ENCODE measurements at places on chromosomes 7 and 10.

DNA sequence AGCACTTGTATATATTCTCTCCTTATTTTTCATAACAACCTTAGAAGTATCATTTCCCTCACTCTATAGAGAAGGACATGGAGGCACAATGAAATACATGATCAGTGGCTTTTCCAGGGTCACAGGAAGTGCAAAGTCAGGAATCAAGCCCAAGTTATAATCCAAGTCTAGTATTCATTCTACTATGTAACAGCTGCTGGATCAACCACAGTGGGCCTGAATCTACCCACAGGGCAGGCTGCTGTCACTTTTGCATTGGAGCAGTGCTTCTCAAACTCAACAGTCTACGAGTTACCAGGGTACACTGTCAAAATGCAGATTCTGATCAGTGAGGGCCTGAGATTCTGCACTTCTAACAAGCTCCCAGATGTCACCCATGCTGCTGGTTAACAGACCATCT, 18.3 kb downstream of the ZDHHC16 start:
- DNase-seq, result no peak

- DNase-seq, result no peak
Measured at GRCh38 chr7:108613147-108613948, 43.7 kb downstream of the DNAJB9 start.

DNA sequence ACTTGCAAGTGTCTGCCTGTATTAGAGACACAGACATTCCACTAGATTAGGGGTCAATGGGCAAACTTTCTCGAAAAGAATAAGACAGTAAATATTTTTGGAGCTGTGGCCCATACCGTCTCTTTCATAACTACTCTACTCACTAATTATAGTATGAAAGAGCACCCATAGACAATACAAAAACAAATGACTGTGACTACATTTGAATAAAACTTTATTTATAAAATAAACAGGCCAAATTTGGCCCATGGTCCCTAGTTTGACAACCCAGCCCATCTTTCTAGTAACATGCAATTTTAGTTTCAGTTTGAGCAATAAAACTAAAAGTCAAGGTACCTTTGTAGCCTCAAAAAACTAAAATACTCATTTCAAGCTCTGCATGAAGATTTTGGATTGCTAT, 294.6 kb downstream of the PARD3 start:
- DNase-seq, result no peak

GRCh38 chr7:40492946-40493345, 358.1 kb downstream of the SUGCT start:
- no peak for DNase-seq

DNA sequence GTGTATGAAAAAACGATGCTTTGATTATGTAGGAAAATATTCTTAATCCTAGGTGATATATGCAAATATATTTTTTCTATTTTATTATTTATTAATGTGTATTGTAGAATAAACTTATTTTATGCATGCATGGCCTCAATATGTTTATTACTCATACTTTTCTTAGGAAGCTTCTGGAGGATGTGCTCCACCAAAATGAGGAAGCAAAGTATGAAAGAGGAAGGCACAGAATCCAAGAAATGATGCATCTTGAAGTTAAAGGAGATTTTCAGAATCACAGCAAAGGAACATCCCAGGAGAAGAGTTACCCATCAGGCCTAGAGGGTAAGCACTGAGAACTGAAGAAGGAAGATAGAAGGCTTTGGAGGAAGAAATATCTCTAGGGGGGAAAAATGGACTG, 35.0 kb upstream of the MRPS16 start:
- no peak for DNase-seq

GRCh38 chr10:13091801-13092200, 8.2 kb upstream of the OPTN start:
- no peak for DNase-seq

GRCh38 chr10:1247598-1248261, 191.5 kb downstream of the WDR37 start:
- DNase-seq, result no peak

DNA sequence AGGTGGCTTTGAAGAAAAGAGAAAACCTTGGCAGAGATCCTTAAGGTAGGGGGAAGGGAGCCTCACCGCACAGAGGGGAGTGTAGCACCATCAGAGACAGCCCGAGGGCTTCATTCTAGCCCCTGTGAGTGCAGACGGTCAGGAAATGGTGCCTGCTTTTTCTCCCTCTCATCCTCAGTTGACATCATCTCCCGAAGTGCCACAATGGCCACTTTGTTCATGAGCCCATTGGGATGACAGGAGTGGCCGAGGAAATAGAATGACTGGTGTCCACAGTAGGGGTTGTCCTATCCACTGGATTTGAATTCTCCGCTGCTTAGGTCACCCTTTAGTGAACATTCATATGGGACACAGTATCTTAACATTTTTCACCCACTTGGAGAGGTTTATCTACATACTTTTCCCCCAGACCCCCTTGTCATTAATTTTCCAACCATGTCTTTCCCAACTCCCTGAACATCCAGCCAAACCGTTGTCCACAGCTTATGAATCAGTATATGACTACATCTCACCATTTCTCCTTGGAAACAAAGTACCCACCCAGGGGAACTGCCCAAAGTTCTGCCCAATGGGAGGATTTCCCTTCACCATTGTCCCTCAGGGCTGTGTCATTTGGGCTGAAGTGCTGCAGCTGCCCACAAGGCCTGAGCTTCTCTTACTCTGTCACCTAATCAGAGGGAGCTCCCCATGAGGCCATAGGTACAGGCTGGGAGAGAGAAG, 108.8 kb downstream of the ADCY1 start:
- DNase-seq, result no peak

DNA sequence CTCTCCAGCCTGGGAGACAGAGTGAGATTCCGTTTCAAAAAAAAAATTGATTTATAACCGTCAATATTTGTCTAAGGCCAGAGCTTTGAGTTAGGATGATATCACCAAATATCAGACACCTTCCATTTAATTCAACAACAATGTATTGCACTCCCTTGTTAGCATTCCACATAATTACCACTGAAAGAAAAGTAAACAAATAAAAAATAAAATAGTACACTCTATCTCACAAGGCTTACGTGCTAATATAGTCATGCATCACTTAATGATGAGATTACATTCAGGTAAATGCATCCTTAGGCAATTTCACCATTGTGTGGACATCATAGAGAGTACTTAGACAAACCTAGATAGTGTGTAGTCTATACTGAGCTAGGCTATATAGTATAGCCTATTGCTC, 127.6 kb upstream of the RHOBTB1 start:
- DNase-seq, result no peak

DNA sequence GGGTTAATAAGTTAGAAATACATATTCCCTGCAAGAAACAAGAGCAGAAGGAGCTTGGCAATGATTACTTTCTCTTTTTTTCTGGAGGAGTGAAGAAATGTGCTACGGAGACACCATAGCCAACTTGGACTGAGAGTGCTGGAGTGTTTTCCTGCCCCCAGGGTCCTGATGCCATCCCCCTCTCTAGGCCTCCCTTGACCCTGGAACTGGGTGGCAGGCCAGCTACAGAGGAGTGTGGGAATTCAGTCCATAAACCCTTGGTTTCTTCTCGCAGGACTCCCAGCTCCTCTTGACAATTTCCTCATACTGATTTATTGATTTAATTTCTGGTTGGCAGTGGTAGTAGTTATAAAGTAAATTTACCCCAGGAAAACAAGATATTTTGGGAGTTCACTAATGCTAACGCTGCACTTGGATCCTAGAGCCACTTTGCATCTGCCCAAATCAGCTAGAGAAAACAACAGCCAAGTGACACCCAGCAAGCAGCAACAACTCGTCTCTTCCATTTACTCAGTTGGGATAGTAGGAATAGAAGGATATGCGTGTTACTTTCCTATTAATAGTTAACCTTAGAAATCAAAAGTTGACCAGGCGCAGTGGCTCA, 76.4 kb upstream of the CELF2 start:
- DNase-seq, result no peak

- DNase-seq, result no peak
Measured at GRCh38 chr10:118918587-118918986, 110.9 kb upstream of the NANOS1 start.

- no peak for DNase-seq
Measured at GRCh38 chr7:80950550-80950967, 31.7 kb upstream of the SEMA3C start.

- DNase-seq, result no peak
Measured at GRCh38 chr10:12792889-12793556, 208.5 kb downstream of the CCDC3 start.

DNA sequence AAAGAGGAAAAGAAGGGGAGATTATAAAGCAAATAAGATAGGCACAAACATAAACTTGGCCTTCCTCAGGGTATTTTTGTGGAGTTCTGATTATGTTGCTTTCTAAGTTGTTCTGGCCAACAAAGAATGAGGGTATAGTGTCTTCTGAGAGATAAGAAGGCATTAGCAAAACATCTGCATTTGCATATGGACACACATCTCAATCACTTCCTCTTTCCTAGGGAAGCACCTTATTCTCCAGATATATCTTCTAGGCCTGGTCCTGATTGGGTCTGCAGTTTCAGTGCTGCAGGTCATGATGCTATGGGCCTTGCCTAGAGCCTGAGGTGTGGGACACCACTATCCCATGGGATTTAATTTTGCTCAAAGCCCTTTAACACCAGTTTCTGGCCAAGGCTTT, 308.8 kb upstream of the PHYHIPL start:
- no peak for DNase-seq

DNA sequence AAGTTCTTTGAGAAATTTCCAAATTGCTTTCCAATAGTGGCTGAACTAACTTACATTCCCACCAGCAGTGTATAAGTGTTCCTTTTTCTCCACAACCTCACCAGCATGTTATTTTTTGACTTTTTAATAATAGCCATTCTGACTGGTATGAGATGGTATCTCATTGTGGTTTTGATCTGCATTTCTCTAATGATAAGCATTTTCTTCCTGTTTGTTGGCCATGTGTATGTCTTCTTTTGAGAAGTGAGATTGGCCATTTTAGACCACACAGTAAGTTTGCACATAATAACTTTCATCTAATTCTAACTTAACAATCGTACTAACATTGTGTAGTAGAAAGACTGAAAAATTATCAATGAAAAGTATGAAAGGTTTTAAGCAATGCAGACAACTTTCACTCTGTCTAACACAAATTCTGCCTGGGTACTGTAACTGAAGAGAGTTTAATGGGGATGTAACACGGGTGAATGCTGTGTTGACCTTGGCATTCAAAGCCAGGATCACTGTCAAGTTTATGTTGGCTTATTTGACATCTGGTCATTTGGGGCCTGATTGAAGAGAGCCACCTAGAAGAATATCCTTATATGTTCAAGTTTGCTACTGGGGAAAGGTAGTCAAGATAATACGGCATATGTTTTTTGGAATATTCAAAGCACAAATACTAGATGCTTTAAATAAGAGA, 50.4 kb downstream of the FAM171A1 start:
- DNase-seq, result no peak

- DNase-seq, result no peak
Measured at GRCh38 chr7:108181073-108181985, 51.2 kb upstream of the LAMB4 start.

- DNase-seq, result no peak
Measured at GRCh38 chr10:111874576-111874975, 309.0 kb downstream of the GPAM start.

DNA sequence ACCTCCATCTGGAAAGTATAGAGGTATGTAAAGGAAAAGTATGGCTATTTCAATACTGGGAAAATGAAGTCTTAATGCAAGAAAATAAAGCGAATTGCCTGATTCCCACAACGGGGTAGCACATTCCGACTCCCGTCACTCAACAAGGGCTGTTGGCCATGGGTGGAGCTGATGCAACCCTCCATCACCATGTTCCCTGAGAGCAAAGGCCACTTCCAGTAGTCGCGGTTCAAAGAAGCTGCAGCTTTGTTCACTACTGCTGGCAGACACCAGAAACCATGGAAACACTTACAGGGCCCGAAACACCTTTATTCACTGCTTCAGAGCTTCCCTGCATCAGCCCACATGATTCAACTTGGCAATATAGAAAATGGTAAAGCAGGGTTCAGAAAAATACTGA, 44.0 kb downstream of the TMEM26 start:
- no peak for DNase-seq

DNA sequence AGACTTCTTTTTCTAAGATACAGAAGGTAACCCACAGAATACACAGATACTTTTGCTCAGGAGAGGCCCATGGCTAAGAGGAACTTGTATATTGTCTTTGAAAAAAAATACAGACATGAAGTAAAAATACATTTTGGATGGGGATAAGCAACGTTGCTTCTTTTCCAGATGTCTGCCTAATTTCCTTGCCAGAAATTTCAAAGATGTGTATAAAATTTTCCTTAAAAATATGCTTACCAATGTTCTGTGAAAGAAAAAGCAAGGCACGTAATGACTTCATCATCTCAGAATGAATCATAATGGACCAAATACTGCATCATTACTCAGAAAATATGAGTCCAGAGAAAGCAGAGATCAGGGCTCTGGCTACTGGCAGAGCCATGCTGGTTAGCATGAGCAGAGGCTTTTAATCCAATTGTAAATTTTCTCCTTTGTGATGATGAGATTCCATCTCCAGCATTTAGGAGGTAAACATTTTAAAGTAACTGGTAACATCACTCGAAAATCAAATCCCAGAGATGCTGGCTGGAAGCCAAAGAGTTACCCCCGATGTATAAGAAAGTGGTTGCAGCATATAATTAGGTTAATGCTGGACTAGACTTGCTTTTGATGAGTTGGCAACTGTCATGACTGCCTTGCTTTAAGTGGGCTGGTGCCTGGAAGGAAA, 272.5 kb downstream of the SEMA3A start:
- DNase-seq, result no peak

DNA sequence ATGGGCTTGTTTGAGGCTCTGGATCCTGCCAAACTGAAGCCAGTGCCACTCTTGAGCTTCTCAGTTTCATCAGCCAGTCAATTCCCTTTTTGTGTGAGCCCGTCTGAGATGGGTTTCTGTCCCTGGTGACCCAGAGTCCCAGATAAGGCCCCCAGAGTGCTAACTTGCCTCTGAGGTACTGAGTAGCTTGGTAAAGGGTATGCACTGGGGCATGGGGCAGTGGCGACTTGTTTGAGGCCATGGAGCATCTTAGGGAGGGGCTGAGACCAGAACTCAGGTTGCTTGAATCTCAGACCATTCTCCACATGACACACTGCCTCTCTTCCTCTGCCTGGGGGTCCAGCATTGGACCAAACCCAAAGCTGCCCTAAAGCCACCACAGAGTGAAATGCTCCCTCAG, 35.2 kb upstream of the NANOS1 start:
- no peak for DNase-seq

- DNase-seq, result no peak
Measured at GRCh38 chr7:70544016-70544415, 587.9 kb upstream of the GALNT17 start.

GRCh38 chr10:9992661-9993060, 1025.0 kb upstream of the CELF2 start:
- DNase-seq, result no peak

DNA sequence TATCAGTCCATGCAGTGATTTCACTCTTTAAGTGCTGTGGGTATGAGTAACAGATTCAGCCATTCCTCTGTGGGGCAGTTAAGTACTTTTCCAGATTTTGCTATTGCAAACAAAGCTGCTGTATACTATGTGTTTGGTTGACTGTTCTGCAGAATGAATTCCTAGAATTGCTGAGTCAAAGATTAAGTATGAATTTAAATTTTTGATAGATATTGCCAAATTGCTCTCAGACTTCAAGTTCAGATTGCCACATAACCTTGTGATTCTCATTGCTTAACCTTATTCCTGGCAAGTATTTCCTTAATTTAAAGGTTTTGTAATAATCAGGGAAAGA, 21.6 kb upstream of the SAR1A start:
- no peak for DNase-seq
